Stimulated activated CD4-positive, alpha-beta T cell treated with anti-CD3 and anti-CD28 coated beads, Interleukin-15, amount 100 ng/mL, for 1 hour (primary cell): ENCODE measurements at places on chromosomes 7 and 10.

- no peak for DNase-seq
Measured at GRCh38 chr10:80136134-80136571, 3.6 kb downstream of the PLAC9 start.

DNA sequence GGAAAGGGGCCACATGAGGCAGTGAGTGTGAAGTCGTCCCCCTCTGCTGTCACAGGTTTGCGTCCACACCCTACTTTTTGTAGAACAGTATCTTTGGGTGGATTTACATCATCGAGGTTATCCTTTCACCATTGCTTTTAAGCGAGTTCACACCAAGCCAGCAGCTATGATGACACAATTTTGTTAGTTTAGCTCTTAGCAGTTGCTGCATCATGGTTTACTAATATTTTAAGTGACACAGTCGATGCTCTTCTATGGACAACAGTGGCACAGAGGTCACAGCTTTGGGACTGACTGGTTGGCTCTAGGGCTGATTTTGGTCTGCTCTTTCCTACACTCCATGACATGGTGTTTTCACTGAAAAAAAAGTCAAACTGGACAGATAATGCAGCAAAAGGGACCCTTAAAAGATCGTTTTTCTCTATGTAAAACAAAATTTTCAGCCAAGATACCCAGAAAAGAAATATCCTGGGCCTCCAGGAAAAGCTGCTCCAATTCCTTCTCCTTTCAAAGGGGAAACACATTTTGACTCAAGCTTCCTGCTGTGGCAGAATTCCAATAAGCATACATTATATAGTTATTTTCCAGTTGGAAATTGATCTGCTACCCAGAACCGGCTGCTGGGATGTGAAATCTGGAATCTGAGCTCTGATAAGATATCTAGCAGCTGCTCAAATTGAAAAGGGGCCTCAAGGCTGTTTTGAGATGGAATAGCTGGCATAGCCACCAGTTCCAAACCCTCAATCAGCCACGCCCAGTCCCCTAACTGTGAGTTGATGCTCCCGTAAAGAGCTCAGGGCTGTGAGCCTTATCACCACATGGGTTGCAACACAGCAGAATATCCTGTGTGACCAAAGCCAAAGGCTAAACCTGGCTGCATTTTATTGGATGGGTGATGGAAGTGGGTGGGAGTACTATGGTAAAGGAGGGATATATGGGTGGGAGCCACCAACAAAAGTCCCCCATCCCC, 114.2 kb downstream of the SMURF1 start:
- no peak for DNase-seq

GRCh38 chr10:20207653-20208052, 391.4 kb downstream of the PLXDC2 start:
- no peak for DNase-seq

GRCh38 chr10:24519950-24520349, 203.7 kb downstream of the ARHGAP21 start:
- peak; percentile 3 for DNase-seq

DNA sequence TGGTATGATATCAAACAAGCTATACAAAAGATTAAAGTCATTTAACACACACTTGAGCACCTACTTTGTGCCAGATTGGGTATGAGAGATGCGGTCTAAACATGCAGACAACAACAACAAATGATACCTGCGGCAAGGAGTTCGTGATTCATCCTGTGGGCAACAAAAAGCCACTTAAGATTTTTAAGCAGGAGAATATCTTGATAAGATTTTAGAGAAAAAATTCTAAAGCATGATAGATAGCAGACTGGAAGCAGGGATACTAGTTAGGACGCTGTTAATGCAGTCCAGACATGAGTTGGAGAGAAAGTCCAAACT, 1.6 kb upstream of the KBTBD2 start:
- DNase-seq, result no peak
